ENCODE measurements at places on chromosomes 5 and 9.

- no peak for DNase-seq
Measured at GRCh38 chr5:150408231-150408943, 4.3 kb downstream of the CD74 start.

GRCh38 chr5:112237456-112237855 is 181.6 kb downstream of the EPB41L4A start:
- no peak for DNase-seq

- no peak for DNase-seq
Measured at GRCh38 chr5:94066437-94067207, 325.2 kb upstream of the POU5F2 start.

- no peak for DNase-seq
Measured at GRCh38 chr9:92253656-92254055, 39.8 kb downstream of the IARS1 start.

- no peak for DNase-seq
Measured at GRCh38 chr9:104775574-104775936, 11.6 kb downstream of the NIPSNAP3B start.
